ENCODE measurements at places on chromosomes 6 and 20. TPM values are rescaled to one million over a fixed set of nuclear protein-coding genes. Genes with fewer than 3 reads are reported as not detected.

DNA sequence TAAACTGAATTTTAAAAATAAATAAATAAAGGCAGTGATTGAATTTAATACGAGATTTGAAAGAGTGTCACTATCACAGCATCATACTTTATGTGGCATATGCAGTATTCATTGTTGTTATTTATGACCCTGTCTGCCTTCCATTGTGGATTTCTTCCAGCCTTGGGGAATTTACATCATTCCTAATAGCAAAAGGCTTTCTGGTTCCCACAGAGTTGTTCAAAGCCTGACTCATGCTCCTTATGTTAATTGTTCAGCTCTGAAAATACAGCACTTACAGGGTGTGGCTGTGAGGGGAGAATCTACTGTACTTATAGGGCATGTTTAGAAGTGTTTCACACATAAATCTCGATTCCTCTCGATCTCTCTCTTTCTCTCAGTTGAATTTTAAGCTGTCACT lies 54.4 kb downstream of the JAG1 start:
- DNase-seq: no peak

GRCh38 chr6:162644153-162644552 lies 83.4 kb downstream of the PRKN start:
- DNase-seq: no peak

DNA sequence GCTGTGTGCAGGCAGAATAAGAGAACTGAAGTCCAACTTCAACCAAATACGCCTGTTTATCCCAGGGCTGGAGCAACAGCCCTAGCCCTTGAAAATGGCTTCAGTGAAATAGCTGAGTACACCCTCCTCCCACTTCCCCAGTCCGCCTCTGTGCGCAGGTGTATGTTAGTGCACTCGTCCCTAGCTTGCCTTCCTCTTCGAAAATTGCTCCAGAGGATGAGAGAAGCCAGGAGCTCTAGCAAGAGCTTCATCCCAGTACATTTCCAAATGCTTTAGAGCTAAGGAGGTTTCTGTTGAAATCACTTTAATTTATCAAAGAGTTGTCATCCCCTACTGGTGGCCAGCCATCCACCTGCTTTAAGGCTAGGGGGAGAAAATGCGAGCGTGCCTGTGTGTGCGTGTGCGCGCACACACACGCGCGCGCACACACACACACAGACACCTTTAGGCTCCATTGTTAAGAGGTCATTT lies 5.4 kb upstream of the POU3F2 start:
- no peak for DNase-seq

Gene KIAA0408
- polyA plus RNA-seq: not detected

- no peak for DNase-seq
Observed at GRCh38 chr20:38818113-38819065, 12.9 kb downstream of the PPP1R16B start.

DNA sequence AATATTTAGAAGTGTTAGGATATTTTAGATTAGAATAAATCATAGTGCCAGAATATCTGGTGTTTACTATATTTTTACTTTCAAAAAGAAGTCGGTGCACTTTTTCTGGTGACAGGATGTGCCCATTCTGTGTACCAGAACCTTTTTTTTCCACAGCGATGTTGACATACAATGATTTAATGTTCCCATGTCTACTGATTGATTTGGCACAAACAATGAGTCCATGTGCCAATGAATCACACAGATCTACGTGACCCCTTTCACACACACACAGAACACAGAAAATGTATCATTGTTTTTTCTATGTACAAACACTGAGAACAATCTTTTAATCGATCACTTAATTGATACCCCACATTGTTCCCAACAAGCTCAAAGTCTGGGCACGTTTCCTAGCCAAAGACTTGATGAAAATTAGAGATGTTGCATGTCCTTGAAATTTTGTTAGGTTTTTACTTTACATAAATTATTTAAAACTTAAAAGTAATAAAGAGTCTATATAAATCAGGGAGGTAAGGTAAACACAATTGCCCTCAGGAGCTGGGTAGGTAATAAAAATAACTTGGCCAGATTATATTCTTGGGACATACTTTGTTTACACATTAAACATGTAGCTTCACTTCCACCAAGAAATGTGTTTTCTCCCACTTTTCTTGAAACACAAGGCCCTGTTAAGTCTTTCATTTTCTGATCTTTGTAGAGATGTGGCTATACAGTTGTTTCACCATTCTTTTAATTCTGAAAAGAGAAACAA lies 36.4 kb upstream of the SOX4 start:
- no peak for DNase-seq
